Activated T-cell treated with anti-CD3 and anti-CD28 coated beads, Interleukin-2, amount 50 U/mL, for 1 hour (primary cell): ENCODE measurements at places on chromosomes 6 and 20.

DNA sequence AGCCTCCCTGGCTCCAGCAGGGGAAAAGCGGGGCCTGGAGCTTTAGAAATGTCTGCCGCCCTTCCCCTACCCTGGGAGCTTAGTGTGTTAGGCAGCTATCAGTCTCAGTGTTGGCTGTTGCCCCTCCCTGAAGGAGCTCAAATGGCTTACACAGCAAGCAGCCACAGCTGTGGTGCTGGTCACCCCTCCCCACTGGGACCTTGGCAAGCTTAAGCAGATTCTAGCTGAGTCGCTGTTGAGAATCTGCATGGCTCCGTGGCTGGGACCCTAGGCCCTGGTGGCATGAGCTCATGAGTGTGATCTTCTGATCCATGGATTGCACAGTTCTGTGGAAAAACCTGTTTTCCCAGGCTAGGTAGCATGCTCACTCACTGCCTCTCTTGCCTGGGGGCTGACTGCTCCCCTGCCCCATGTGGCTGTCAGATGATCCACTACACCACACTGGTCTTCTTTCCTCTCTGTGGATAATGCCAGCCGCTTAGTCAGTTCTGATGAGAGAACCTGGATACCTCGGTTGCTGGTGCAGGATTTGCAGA, 714.0 kb downstream of the MAFB start:
- DNase-seq: no peak

- no peak for DNase-seq
Observed at GRCh38 chr20:62320581-62321354, 18.0 kb downstream of the ADRM1 start.

- no peak for DNase-seq
Observed at GRCh38 chr20:36988494-36988966, 37.0 kb upstream of the SAMHD1 start.

DNA sequence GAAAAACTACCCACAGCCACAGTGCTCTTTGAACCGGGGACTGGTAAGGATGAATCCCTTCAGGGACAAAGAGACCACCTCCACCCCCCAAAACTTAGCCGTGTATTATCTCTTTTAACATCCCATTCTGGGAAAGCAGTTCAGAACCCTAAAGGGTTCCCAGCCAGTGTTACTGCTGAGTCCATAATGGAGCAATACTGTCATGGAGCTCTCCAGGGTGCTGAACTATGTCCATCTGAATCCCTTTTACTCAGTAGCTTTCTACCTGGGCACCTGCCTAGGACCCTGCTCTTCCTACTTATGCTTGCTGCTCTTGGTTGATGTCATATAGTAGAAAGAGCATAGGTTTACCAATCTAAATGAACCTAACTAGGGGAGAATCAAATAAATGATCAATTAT, 22.3 kb upstream of the SAYSD1 start:
- DNase-seq: no peak

- DNase-seq: no peak
Observed at GRCh38 chr6:34157851-34158250, 12.0 kb upstream of the GRM4 start.

- DNase-seq: no peak
Observed at GRCh38 chr6:112015725-112016124, 38.2 kb upstream of the CCN6 start.

DNA sequence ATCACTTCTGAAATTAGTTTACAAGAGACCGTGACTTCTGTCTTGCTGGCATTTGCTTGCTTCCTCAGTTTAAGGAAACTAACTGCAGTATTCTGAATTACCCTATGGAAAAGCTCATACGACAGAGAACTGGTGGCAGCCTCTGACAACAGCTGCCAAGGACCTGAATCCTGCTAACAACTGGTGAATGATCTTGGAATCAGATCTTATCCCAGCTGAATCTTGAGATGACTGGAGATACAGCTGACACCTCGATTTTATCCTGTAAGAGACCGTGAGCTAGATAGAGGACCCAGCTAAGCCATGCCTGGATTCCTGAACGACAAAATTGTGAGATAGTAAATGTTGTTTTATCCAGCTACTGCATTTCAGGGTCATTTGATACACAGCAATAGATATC, 202.3 kb downstream of the OGFRL1 start:
- no peak for DNase-seq

GRCh38 chr6:6840831-6841291, 252.3 kb downstream of the LY86 start:
- no peak for DNase-seq

- no peak for DNase-seq
Observed at GRCh38 chr6:152008779-152009178, 201.3 kb downstream of the ESR1 start.

- DNase-seq: no peak
Observed at GRCh38 chr6:64723327-64724058, 983.5 kb downstream of the EYS start.

DNA sequence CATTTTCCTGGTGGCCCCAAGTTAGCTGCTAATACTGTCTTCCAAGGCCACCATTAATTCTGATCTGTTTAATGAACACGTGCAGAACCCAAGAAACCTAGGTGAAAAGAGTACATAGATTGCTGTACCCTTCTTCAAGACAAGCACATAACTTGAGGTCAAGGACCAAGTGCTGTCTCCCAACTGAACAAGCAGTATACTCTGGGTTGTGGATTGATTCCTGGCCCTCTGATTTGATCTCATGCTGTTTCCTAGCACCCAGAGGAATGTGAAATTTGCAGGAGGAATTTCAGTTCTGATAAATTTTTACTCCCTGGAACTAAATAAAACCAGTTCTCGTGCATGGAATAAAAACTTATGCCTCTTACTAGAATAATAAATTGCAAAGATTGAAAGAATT, 75.6 kb downstream of the MTFR2 start:
- no peak for DNase-seq

- no peak for DNase-seq
Observed at GRCh38 chr6:1940381-1940780, 305.0 kb downstream of the GMDS start.

- DNase-seq: no peak
Observed at GRCh38 chr6:52994839-52995088, 320 bp downstream of the GSTA4 start.

GRCh38 chr6:111573131-111573883, 32.4 kb downstream of the TRAF3IP2 start:
- no peak for DNase-seq

DNA sequence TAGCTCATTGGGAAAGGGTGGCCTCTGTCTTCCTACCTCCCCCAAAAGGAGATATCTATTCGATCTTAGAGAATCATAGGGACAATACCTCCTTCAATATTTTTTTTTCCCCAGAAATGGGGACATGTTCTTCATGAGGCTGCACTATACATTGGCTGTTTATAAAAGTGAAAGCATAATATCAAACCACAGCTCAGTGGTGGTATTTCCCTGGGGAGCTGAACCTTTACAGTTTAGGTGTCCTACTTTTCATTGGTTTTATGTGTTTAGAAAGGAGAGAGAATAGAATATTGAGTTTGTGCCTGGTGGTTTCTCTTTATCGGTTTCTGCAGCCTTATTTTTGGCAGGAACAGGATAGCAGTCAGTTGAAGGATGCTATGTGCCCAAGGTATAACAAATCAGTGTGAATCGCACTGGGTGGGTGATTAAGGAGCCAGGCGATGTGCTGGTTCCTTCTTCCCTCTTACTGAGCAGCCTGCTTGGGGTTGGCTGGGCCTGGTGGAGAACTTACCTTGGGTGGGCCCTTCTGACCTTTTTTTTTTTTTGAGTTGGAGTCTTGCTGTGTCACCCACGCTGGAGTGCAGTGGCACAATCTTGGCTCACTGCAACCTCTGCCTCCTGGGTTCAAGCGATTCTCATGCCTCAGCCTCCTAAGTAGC, 25.2 kb downstream of the UST start:
- no peak for DNase-seq

DNA sequence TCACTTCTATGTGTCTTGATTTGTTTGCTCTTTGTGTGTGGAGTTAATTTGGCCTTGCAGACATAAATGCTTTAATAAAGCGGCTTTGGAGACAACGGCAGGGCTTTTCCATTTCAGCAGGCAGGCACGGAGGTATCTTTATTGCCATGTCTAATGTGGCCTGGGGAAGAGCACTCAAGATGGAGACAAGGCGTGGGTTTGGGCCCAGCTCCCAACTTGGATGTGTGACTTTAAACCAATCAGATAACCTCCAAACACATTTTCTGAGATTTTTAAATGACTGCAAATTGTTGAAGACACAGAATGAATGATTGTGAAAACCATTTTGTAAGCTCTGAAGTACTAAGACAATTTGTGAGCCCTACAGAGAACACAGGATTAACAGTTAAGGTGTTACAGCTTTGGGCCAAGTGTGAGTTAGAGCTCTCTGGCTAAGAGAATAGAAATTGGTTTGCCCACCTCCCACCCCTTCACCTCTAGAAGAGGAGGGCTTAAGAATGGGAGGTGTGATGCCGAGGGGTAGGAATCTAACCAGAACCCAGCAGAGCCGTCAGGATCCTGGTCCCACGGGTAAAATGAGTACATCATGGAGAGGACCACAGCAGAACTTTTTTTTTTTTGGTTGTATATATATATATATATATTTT, 9.0 kb downstream of the DYNLT1 start:
- DNase-seq: no peak
